Spleen (tissue), 13 donors: ENCODE measurements at places on chromosomes 1 and 21. TPM values are rescaled to one million over a fixed set of nuclear protein-coding genes. Genes with fewer than 3 reads are reported as not detected.

IVL gene
- 0.05 TPM for polyA plus RNA-seq

ZNF683 gene
- polyA plus RNA-seq, result 0.83 TPM

OR6K3 gene
- not detected for polyA plus RNA-seq

PPP1R12B gene
- polyA plus RNA-seq, result 3.6 TPM

GRCh38 chr21:46033410-46034400 lies 52.1 kb downstream of the COL6A1 start:
- DNase-seq, result no peak

- DNase-seq, result peak; percentile 45
Measured at GRCh38 chr1:7529917-7530316, 241.2 kb upstream of the VAMP3 start.

DNA sequence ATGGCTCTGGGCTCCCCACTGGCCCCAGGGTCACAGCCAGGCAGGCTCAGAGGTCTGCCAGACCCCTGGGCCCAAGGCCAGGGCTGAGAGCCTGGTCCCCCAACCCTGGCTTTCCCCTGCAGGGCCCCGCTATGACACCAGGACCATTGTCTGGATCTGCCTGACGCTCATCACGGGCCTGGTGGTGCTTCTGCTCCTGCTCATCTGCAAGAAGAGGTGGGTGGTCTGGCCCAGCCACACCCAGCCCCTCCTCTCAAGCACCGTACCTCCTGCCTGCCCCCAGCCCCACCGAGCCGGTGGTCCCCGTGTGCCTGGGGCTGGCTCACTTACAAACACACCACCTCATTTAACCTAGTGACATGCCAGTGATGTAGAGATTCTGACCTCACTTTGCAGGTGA lies 31.8 kb downstream of the EPHA8 start:
- no peak for DNase-seq

DNA sequence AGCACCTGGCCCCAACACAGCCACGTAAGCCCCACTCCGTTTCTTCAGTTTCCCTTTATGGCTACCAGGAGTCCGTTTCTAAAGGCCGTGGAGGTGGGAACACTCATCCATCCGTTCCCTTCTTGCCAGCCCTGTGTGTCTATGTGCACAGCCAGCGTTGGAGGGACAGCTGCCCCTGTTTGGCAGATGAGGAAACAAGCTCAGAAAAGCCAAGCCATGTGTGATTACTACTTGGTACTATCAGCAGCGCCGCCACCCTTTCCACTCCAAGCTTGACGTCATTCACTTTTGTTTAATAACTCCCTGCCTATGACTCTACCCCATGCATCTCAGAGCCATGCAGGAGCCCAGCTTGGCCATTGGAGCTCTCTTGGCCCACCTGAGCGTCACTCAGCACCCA lies 3.5 kb downstream of the LRP8 start:
- peak; percentile 47 for DNase-seq

DNA sequence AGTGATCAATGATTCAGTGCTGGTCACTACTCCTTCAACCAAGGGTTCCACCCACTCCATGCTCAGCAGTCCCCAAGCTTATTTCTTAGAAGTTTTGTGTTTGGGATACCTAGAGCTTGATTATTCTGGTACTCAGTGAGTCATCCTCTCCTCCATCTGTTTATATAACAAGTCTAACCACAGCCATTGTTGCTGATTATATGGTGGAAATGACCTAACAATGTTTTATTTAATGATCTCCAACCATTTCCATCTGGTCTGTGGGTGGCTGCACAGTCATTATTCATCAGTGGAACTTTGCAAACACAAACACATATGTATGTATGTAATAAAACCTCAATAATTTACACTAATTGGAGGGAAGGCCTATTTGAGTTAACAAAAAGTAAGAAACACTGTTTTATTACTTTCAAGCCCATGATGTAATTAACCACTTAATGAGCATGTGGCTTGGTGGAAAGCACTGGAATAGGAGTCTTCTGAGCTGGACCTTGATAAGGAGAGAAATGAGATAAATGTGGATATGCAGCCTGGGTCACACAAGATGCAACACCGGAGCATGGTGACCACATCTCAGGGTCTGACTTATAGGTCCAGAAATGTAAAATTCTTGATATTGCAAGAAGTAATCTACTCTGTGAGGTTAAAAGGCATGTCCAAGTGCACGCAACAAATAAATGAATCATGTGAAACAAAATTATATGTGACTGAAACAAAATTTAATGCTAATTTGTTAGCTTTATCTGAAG lies 99.0 kb upstream of the WLS start:
- DNase-seq, result no peak

DNA sequence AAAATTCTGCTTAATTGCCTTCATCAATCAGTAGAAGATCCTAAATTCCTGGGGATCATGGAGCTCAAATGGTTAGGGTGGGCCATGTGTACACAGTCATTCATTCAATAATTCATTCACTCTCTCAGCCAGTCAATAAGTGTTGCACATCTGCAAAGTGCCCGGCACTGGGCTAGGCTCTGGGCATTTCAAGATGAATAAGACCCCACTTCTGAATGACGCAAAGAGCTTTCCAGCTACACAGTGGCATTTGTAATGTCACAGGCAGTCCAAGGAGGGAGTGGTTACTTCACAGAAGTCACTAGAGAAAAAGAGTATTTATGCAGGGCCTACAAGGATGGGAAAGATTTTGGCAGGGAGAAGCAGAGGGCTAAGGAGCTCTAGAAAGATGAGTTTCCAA lies 93.2 kb downstream of the KCNJ15 start:
- DNase-seq, result no peak

- no peak for DNase-seq
Measured at GRCh38 chr1:203121186-203122015, 6.1 kb upstream of the ADORA1 start.

DNA sequence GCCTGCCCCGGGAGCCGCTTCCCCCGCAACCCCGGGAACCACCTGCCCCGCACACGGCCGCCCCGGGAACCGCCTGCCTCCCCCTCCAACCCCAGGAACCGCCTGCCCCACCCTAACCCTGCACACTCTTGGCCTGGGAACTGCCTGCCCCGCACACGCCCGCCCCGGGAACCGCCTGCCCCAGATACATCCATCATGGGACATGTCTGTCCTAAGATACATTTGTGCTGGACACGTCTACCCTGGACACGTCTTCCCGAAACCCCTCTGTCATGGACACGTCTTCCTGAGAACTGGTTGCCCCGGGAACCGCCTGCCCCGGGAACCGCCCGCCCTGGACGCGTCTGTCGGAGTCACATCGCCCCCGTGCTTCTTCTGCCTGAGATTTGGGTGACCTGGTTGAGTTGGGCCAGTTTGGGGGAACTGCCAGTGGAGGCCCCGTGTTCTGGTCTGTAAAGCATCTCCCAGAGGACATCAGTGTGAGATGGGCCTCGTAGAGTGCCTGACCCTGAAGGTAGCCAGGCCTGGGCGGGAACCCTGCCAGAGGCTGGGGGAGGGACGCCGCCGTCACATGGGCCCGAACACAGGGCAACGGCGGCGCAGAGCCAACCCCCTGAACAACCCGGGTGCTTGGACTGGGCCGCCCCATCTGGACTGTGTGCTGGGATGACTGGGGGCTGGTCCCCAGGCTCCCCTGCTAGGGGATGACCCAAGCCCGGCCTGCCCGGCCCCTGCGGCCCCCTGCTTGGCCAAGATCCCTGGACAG lies 3.6 kb downstream of the PERM1 start:
- DNase-seq, result peak; percentile 66

- DNase-seq, result no peak
Measured at GRCh38 chr1:220652995-220653394, 37.2 kb upstream of the C1orf115 start.

DNA sequence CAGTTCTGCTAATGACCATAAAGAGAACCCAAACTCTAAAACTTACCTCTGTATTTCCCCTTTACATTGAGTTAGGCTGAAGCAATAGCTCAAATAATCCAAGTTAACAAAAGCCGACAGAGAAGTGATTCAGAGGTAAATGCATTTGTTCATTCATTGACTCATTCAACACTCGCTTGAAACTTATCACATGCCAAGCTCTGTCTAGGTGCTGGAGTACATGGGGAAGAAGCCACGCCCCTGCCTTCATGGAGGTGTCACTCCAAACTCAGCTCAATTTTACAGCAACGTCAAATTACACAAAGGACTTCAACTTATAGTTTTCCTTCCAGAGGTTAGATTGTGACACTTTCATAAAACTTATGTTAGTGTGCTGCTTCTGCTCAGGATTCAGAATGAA lies 45.8 kb downstream of the SLC25A24 start:
- no peak for DNase-seq
